ENCODE measurements at places on chromosomes 3 and 15. TPM values are rescaled to one million over a fixed set of nuclear protein-coding genes. Genes with fewer than 3 reads are reported as not detected.
A peak's percentile ranks its signal among the peaks of the same experiment; 100 is the strongest.

- DNase-seq, result no peak
These were observed 19.0 kb downstream of the CISH start for GRCh38 chr3:50592568-50592967.

Gene PP2D1
- not detected for total RNA-seq

GRCh38 chr3:40229963-40230362 lies 79.5 kb upstream of the EIF1B start:
- DNase-seq, result peak; percentile 7

Gene FAM162A
- total RNA-seq, result 152 TPM

DNA sequence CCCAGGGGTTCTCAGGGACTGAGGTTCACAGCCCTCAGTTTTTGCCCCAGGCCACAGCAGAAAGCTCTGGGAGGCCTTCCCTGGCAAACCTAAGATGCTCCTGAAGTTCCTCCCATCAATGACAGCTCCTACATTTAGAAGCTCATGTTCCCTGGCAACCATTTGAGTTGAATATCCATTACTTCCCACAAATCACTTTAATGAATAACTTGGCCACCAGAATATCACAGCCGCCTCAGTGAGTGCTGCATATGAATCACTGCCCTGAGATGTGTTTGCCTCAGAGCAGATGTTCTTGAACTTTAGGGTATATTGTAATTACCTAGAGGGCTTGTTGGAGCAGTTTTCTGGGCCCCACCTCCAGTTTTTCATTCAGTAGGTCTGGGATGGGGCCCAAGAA lies 27.4 kb downstream of the SLCO2A1 start:
- DNase-seq, result no peak

- DNase-seq, result no peak
These were observed 511.8 kb downstream of the EDEM1 start for GRCh38 chr3:5699313-5699712.

DNA sequence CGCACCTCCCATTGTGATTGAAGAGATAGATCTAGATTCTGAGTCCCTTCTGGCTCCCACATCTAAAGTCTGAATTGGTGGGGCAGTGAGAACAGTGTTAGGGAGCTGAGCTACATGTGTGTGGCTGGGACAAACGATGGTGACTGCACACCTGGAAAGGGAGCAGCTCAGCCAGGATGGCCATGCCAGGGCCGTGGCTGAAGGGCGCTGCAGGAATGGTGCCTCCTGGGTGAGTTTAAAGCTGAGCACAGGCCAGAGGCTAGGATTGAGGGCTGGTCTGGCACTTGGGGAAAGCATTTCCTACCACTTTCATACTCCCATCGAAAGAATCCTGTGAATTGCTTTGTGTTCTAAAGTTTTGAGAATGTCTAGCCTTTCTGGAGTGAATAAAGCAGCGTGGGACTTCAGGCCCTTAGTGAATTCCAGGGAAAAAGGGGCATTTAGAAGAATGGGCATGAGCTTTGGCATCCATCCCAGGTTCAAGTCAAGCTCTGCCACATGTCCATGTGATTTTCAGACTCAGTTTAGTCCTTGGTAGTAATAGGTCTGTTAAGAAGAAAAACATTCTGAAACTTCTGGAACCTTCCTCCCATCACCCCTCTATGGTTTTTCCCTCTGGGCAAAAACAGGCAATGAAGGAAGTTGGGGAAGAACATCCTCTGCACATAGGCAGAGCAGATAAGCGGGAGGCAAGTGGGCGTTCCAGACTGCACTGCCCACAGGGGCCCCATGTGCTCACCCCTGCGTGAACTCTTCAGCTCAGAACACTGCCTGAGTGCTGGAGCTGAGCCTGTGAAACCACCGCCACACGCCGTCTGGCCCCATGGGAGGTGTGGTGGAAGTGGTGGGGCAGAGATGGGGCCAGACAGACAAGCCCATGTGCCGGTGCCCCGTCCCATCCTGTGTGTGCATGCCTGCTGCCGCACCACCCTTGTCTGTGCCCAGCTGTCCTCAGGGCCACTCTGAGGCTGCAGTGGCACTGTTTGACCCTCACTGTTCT lies 12.9 kb upstream of the CPNE9 start:
- no peak for DNase-seq

Gene PPP4R2
- total RNA-seq, result 71.5 TPM

Gene SACM1L
- total RNA-seq, result 57.2 TPM

DNA sequence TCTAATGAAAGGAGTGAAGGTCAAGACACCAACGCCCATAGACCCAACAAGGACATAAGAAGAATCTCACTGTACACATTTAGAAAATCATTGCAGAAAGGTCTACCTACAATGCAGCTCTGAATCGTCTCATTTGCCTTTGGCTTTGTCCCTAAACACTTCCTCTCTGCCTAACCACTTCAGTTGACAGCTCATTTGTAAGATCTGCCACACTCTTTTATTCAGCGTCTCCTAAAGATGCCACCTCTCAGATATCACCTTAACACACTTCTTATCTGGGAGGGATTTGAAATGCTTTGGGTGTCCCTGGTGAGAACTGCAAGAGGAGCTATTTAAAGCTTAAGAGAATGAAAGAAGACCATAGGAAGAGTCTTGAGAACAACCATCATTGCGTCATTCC lies 38.7 kb downstream of the RAB27A start:
- no peak for DNase-seq

Gene ROBO2
- total RNA-seq, result 1.4 TPM

Gene LHFPL4
- 0.70 TPM for total RNA-seq

DNA sequence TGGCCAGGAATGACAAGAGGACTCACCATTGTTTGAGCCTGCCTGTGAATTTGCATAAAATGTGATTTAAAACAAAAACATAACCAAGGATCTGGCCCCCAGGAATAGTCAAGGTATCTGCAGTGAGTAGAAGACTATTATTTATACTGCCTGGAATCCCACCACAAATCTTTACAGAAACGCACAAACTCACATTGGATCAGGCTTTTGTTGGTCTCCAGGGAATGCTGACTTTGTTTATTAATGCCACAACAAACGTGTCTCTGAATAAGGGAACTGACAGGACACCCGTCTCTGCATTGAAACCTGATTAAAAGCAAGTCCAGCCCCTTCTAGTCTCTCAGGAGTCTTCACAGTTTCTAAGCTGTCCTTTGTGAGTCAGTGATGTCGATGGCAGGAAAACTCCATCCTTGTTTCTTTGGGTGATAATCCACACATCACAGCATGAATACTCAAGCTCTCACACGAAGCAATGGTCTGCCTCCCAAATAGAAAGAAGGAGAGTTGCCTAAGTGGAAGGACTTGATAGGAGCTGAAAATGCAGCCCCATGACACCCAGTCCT lies 37.7 kb downstream of the CLDN18 start:
- DNase-seq, result no peak

Gene RTP3
- not detected for total RNA-seq
